ENCODE measurements at places on chromosomes 5 and 9.

DNA sequence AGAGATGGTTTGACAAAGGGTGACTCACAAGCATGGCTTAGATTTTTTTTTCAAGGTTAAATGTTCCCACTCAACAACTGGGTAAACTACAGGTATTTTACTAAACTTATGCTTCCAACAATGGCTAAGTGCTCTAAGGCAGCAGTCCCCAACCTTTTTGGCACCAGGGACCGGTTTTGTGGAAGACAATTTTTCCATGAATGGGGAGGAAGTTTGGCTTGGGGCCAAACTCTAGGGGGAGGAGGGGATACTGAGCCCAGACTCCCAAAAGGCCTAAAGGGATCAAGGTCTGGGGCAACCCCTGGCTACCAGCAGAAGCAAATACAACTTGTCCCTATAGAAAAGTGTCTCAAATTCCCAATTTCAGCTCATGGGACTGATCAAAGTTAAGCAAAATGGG is 32.0 kb upstream of the HSD17B3 start:
- DNase-seq, result no peak

DNA sequence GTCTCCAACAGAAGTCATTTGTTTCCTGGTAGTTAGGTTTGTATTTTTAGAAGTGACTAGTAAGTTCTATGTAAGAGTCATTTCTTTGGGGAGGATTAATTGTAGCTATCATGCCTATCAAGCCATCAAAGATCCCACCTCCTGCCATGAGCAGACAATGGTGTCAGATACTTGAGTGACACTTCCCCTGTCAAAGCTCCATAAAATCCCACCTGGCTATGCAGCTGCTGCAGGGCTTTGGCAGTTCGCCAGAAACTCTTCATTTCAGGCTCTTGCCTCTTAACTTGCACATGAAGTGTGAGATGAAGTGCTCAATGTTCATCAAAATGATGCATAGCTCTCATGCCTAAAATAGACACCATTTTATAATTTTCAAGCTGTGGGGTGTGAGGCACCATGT is 312.1 kb downstream of the CDH12 start:
- no peak for DNase-seq

- DNase-seq, result no peak
Observed at GRCh38 chr5:133709209-133709725, 96.9 kb upstream of the FSTL4 start.

- DNase-seq, result no peak
Observed at GRCh38 chr9:106670418-106670817, 192.5 kb upstream of the ZNF462 start.

DNA sequence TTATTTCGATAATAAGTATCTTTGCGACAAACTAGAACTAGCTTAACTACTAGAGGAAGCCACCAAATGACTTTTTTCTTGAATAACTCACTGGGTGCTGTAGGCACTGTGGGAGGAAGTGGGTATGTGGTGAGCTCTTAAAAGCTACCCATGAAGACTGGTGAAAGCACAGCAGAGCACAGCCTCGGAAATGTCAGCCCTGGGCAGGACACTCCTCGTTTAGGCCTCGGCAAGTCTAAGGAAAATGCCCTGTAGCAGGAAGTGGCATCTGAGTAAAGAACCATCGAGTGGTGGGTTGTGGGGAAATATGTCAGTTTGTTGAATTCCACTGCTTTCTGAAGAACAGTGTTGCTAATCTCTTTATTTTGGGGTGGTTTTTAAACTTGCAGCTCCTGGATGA is 44.0 kb upstream of the NCS1 start:
- no peak for DNase-seq

DNA sequence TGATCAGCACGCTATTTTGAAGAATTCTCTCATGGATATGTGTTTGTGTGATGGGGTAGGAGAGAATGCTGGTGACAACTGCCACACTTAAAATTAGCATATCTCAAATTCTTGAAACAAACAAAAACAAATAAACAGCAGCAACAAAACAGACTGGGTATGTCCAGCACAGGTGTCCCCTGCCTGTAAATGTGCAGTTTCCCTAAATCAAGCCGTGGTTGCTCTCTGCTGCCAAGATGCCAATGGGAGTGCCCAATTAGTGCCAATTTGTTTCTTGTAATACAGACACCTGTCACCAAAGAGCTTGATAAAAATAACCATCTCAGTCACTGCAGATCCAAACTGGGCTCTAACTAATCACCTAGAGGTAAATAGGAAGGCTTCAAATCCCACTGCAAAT is 144.2 kb upstream of the SMARCA2 start:
- DNase-seq, result no peak

GRCh38 chr5:79133121-79133656 is 21.6 kb downstream of the BHMT start:
- DNase-seq, result no peak

- no peak for DNase-seq
Observed at GRCh38 chr5:53422539-53422938, 57.9 kb upstream of the FST start.

DNA sequence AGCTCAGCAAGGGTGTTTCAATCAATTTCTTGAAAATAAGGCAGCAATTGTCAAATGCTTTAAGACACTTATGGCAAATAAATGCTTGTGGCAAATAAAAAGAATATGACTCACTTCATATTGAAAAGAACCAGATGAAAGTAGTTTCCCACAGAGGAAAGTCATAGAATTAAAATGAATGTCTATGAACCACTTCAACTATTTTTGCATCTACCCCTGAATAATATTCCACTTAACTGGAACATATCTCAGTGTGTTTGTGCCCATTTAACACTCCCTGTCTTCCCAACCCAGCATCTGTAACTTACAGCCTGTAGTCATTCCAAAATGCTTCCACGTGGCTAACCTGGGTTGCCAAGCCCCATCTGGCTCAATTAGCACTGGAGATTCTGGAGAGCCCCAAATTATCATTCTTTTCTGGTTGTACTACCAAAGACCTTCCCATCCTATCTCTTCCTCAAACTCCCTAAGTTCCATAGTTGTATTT is 84.7 kb downstream of the FEM1C start:
- no peak for DNase-seq

GRCh38 chr9:8284884-8285283 is 485.3 kb upstream of the DMAC1 start:
- DNase-seq, result no peak

- DNase-seq, result no peak
Observed at GRCh38 chr5:159819591-159820411, 96.5 kb upstream of the ADRA1B start.

DNA sequence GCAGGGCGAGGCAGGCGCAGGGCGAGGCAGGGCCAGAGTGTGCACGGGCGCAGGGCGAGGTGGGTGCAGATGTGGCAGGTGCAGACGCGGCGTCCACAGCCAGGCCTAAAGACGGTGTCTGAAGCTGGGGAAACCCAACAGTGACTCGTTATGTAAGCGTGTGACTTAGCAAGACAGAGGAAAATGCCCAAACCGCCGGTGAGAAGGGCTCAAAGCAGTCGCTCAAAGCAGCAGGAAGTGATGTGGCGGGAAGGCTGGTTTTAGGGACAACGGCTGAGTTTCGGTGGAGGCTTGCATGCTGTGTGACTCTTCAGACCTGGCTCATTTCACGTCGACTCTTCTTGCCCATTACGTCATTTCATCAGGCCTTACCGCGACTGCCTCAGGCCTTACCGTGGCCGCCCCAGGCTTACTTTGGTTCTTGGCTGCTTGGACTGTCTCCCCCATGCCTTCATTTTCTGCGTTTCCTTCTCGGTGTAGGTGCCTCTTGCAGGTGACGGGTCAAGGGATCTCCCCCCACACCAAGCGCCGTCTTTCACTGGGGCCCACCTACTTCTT is 50.5 kb upstream of the EXOC3 start:
- no peak for DNase-seq

DNA sequence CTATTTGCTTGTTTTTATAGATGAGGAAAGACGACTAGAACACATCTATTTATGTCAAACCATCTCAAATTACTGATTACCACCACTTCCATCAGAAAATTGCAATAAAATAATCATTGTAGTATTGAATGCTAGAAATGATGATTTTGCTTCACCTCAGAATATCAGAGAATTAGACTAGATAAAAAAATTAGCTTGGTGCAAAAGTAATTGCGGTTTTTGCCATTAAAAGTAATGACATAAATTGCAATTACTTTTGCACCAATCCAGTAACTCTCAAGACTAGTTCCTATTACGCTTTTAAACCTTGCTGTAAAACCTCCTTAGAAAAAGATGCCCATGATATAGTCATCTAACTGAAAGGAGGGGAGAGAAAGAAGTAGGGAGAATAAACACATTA is 556.7 kb upstream of the GRIN3A start:
- DNase-seq, result no peak

GRCh38 chr5:26955161-26955560 is 83.2 kb downstream of the CDH9 start:
- no peak for DNase-seq

- no peak for DNase-seq
Observed at GRCh38 chr5:147831465-147831864, at the start of gene SPINK1. SPINK1 (minus strand) TSS chr5:147831671; CDS start chr5:147831577, 94 bp downstream.

DNA sequence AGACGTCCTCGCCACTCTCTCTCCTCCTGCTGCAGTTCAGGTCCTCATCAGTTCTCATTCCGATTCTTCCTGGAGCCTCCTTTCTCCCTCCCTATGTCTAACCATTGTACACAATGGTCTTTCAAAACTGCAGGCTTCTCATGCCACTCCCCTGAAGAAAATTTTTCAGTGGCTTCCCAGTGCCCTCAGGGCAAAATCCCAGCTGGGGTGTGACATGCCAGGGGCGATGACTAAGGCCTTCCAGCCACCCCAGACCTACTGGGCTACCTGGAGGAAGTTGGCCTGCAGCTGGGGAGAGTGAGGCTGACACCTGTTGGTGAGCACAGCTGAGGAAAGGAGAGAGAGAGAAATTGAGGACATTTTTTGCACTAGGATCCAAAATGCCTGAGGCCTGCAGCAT is 65.2 kb downstream of the SREK1 start:
- DNase-seq, result no peak

DNA sequence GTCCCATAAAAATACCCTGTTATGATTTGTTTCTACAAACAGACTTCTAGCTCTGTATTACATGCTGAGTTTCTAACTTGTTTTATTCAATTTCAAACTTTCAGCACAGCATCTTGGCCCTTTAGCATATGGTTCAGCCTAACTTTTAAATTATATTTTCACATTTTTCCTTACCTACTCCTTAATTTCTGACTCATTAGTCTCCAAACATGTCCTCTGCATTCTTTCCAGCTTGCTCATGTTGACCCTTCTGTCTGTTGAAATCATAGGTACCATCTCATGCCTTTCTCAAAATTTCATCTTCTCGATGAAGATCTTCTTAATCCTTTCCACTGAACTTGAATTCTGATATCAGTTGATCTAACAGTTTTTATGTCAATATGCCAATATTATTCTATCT is 200.9 kb upstream of the RIOK2 start:
- no peak for DNase-seq

DNA sequence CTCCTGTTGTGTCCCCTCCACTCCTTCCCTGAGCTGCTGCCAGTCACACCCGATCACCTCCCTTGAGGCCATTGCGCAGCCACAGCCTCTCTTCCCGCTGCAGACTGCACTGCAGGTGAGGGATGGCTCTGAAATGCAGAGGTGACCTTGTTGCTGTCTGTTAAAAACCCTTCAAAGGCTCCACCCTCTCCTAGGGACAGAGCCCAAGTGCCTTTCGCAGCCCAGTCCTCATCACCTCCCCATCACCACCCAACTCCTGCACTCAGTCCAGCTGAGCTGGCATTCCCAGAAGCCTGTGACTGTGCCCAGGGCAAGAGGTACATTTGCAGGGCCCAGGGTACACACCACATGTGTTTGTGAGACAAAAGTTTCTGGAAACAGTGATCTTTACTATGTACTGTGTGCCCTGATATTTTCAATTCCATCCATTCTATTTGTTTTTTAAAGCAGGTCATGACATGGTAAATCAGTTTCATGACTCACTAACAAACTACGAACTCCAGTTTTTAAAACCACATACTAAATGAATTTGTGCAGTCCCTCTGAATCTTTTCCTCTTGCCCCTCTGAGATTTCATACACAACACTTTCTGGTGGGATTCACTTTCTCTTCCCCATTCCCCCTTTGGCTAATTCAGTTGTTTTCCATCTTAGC is 73.0 kb upstream of the SPOCK1 start:
- DNase-seq, result no peak

DNA sequence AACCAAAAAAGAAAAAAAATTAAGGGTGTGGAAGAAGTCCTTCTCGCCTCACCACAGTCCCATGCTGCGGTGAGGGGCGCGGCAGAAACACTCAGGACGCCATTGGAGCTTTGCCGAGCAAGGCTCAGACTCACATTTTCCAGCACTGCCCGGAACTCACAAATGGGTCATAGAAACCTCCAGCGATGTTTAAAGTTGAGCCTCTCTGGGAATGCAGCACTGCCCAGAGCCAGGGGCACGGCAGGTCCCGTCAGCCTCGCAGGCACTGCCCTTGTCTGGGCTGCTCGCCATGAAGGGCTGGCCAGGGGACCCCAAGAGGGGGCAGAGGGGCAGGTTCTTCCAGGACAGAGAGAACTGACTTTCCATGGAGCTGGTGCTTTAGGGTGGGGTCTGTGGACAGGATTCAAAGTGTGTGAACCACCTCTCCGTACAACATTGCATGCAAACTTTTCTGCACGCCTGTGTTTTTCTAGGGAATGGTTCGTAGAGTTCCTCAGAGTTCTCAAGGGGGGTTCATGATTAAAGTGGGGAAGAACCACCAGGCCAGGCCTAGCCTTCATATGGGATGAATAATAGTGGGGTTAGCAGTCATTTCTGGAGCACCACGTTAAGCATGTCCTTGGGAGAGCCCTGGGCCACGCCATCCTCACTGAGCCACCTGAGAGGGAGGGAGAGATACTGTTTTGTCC is 38.4 kb downstream of the PRRX2 start:
- no peak for DNase-seq

DNA sequence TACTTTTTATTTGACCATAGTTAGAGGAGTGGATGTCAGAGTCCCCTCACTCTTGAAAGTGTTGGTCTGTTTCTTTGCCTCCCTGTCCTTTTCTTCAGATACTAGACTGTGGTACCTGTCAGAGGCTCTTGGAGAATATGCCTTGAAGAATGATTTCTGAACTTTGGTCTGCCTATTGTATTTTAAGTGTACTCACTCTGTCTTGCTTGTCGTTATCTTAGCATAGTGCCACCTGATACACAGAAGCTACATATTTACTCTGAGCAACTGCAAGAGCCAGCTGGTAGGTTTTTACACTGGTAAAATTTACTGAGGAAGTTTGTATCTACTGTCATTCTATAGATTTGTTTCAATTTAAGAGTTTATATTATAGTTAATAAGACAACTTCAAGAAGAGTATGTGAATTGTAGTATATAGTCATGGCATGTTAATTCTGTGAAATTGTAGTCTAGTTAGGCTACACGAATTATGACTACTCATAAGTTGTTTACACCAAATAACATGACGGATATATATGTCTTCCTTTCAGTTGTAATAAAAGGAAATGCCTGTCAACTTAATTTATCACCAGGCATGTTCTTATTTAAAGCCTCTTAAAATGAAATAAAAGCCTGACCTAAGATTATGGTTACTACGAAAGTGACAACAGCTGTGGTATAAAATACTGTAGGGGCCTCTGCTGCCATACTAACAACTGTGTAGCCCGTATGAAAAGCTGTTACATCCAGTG is 201.7 kb downstream of the KDM4C start:
- DNase-seq, result no peak

GRCh38 chr5:93794954-93795353 is 53.6 kb upstream of the POU5F2 start:
- DNase-seq, result no peak

- no peak for DNase-seq
Observed at GRCh38 chr5:62486672-62487071, 74.1 kb downstream of the IPO11 start.
